NCI-H82 (cell line): ENCODE measurements at places on chromosomes 3 and 15.
A peak's percentile ranks its signal among the peaks of the same experiment; 100 is the strongest.

GRCh38 chr3:153221748-153222162, 59.7 kb downstream of the RAP2B start:
- DNase-seq: no peak

DNA sequence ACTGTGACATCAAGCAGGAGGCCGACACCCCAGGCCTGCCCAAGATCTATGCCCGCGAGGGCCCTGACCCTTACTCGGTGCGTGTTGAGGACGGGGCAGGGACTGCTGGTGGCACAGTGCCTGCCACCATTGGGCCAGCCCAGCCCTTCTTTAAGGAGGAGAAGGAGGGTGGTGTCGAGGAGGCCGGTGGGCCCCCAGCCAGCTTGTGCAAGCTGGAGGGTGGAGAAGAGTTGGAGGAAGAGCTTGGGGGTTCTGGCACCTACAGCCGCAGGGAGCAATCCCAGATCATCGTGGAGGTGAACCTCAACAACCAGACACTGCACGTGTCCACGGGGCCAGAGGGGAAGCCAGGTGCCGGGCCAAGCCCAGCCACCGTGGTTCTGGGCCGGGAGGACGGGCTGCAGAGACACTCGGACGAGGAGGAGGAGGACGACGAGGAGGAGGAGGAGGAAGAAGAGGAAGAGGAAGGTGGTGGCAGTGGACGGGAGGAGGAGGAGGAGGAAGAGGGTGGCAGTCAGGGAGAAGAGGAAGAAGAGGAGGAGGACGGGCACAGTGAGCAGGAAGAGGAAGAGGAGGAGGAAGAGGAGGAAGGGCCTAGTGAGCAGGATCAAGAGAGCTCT, 5.4 kb downstream of the ZBTB47 start:
- DNase-seq: no peak

GRCh38 chr3:20071175-20071574, 30.9 kb downstream of the KAT2B start:
- no peak for DNase-seq

- DNase-seq: no peak
Observed at GRCh38 chr3:127551178-127551577, 39.4 kb downstream of the TPRA1 start.

DNA sequence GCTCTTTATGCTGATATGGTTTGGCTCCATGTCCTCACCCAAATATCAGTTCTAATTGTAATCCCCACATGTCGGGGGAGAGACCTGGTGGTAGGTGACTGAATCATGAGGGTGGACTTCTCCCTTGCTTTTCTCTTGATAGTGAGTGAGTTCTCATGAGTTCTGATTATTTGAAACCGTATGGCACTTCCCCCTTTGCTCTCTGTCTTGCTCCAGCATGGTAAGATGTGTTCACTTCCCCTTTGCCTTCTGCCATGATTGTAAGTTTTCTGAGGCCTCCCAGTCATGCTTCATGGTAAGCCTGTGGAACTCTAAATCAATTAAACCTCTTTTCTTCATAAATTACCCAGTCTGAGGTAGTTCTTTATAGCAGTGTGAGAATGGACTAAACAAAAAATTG, 107.6 kb downstream of the IMPG2 start:
- no peak for DNase-seq

DNA sequence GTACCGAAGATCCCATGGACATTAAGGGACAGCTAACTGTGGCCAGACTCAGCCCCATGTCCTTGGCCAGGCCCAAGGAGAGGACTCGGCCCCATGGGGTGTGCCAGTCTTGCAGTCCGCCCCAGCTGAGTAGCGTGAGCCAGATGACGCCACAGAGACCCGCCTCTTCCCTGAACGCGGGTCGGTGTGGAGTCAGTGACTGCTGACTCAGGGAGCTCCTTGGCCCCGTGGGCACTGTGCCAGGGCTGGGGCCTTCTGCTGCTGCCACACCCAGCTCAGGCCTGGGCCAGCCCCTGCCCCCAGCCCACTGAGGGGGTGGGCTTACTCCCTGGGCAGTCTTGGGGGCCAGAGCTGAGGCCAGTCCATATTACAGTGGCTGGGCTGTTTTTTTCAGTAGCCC, 52.8 kb downstream of the PLXNA1 start:
- DNase-seq: peak; percentile 26

DNA sequence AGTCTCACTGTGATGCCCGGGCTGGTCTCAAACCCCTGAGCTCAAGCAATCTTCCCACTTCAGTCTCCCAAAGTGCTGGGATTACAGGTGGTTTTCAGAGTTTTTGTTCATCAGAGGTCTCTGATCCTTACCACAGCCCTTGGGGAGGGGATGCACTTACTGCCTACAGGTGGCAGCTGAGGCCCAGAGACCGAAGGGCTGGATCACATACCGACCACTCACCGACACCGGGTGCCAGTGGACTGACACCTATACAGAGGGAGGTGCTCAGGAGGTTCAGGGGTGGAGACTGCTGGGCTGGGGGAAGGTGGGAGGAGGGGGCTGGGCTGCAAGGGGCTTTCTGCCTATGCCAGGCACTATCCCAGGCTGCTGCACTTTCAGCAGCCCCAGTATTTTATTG, 19.5 kb downstream of the DUSP7 start:
- DNase-seq: peak; percentile 42
